ENCODE measurements at places on chromosomes 3 and 15.

GRCh38 chr3:39937874-39938273, 128.5 kb downstream of the MYRIP start:
- DNase-seq = no peak

- no peak for DNase-seq
Measured at GRCh38 chr3:99868311-99868646, 50.6 kb downstream of the CMSS1 start.

GRCh38 chr3:143145906-143146305, 26.3 kb downstream of the CHST2 start:
- no peak for DNase-seq

- no peak for DNase-seq
Measured at GRCh38 chr15:71662306-71662705, 148.0 kb upstream of the NR2E3 start.

- no peak for DNase-seq
Measured at GRCh38 chr3:152257563-152258035, 11.1 kb upstream of the MBNL1 start.

- DNase-seq = no peak
Measured at GRCh38 chr3:74465715-74466410, 148.6 kb downstream of the CNTN3 start.

DNA sequence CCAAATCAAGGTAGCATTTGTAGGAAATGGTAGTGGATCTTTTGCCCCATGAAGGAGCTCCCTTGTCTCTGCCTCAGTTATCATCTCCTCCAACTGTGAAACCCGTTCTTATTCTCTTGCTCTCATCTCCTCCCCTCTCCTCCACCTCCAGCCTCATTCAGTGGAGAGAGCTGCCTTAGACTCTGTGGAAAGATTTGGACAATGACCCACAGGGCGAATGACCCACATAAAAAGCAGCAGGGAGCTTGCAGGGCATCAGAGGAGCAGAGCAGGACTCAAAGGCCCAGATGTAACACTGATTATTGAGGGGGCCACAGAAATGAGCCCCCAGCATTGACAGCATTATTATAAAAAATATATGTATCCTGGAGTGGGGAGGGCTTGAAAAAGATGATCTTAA, 641.1 kb upstream of the CFAP20DC start:
- no peak for DNase-seq

DNA sequence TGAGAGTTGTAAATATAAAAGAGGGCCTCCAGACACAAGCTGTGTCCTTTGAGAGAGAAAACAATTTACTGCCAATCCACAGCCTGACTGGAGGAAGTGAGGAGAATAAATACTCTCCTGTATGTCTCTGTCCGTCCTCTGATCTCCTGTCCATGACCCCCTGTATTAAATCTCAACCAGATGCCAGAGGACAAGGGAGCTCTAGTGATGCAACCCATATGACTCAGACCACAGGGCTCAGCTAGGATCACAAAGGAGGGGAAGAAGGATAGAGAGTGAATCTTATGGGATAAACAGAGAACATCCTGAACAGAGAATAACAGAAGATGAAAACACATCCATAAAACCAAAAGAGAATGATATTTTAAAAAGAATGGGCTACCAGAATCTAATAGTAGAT, 482.6 kb downstream of the PLOD2 start:
- DNase-seq = no peak

DNA sequence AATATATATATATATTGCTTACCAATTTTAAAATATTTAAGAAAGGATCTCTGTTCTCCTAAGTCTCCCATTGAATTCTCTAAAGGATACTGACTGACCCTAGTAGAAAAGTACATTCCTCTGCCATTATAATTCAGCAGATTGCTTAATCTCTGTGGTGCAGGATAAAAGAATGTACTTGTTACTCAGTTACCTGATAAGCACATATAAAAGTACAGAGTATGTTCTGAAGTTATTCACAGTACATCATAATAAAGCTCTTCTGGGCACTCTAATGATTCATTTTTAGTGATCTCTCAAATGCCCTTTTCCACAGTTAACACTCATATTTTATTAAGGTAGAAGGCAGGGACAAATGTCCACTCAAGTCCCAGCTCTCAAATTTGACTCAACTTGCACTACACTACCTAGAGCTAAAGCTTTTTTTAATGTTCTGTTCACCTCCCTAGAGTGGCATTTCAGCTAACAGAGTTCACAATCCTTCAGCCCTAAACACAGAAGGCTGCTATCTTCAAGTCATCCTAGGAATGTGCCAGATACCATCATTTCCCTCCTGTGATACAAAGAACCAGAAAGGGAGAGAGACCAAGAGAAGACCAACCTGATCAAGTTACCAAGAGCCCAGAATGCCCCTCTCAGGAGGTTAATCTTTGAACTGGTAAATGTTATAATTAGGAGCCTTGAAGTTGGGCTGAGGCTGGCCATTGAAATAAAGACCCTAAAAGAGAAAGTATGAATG, 53.3 kb downstream of the MEIS2 start:
- DNase-seq = no peak

DNA sequence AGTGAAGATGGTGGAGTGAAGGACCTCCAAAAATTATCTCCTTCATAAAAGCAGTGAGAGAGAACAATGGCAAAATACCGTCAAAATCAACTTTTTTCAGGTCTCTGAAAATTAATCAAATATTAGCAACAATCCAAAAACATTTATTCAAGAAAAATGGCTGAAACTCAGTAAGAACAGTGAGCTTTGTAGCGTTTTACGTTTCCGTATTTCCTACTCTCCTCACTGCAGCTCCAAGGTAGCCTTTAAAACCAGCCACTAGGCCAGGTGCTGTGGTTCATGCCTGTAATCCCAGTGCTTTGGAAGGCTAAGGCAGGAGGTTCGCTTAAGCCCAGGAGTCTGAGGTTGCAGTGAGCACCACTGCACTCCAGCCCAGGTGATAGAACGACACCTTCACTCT, 38.5 kb downstream of the ATP10A start:
- DNase-seq = no peak

DNA sequence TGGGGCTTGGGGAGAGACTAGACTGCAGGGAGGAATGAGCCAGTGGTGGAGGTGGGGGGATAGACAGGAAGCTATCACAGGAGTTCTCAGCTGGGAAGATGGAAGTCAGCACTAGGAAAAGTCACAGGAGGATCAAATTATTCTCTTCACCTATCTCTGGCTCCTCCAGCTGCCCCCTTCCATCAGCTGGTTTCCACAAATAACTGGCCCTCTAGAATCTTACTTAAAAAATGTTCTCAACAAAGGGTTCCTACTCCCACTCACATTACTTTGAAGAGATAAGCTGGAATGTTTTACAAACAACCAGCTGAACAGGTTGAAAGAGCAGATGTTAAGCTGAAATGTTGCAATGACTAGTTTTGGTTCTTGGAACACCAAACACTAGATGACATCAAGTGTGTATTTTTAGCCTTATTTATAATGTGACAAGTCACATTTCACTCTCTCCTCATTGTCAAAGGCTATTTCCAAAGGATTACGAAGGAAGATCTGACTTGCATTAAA, 102.7 kb upstream of the AADACL2 start:
- no peak for DNase-seq

- no peak for DNase-seq
Measured at GRCh38 chr3:97830638-97831037, 8.8 kb downstream of the CRYBG3 start.

DNA sequence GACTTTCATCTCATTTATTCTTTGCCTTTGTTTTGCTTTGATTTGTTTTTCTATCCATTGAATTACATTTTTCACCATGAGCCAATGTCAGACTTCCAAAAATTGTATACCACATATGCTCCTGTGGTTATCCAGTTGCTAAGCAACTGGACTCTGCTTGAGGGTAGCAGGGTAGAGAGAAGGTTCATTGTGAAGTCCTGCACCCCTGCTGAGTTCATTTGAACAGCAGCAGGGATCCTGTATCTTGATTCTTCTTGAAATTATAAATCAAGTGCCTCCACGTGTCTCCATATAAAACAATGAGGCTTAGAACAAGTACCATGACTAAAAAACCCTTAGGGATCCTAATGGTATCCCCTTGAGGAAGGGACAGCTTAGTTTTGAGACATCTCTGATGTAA, 449.3 kb downstream of the ROBO2 start:
- DNase-seq = no peak

GRCh38 chr3:94996743-94997142, 933.9 kb downstream of the NSUN3 start:
- DNase-seq = no peak

- DNase-seq = no peak
Measured at GRCh38 chr3:182165234-182165633, 453.5 kb downstream of the SOX2 start.

DNA sequence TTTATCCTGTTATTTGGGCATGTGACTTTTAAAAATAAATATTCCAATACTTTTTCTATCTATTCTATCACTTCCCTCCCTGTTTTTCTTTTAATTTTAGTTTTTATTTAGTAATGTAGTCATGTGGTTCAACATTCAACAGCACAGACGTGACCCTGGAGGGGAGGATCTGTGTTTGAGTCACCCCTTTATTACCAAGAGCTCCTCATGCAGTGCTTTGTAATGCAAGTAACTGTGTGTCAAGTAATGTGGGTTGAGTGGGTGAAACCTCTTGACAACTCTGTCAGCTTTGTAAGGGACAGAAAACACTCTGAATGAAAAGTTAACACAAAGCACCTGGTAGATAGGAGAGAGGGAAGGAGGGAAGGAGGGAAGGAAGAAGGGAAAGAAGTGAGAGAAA, 89.7 kb upstream of the FGF12 start:
- no peak for DNase-seq

DNA sequence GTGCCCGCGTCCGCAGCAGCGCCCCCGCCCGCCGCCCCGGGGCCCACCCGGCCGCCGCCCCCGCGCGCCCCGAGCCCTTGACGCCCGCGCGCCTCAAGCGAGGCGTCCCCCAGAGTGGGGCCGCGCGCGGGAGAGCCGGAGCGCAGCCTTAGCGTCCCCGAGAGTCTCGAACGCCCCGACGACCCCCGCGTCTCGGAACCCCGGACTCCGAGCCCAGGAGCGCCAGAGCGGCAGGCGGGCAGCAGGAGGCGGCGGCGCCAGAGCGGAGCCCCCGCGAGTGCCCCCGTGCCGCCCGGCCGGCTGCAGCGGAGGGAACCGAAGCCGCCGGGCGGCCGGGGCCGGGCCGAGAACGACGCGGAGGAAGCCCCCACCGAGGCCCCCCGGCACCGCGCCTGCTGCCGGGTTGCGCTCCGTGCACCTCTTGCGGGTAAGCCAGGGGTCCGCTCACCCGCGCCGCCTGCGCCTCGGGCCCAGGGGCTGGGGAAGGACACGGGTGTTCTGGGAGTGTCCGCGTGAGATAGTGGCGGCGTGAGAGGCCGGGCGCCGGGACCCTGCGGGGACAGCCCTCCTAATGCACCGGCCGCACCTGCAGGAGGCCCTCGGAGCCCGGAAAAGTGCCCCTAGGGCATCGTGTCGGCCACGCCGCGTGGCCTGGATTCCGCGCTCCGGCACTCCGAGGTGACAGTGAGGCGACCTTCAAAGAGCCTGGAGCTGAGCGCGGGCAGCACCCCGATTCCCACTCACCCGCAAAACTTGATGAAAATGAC, 52.0 kb upstream of the ULK4 start:
- DNase-seq = no peak

GRCh38 chr3:44476181-44476611, 1.3 kb downstream of the ZNF445 start:
- DNase-seq = no peak

DNA sequence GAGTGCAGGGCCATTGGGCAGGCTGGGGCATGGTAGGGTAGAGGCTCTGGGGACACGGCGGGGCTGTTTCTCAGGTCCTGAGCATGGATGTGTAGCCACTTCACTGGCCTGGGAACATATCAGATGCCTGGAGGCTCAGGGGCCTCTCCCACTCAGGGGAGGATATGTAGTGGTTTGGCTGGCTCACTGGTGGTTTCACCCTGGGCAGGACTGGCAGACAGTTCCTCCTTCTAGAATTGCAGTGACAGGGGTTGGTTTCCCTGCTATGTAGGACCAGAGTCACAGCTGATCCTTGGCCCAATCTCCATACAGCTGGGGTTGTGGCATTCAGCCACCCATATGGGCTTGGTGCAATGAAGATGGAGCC, 4.8 kb upstream of the ARHGAP31 start:
- DNase-seq = no peak

- no peak for DNase-seq
Measured at GRCh38 chr3:79367066-79367465, 400.7 kb downstream of the ROBO1 start.

GRCh38 chr15:70060214-70060992, 37.3 kb downstream of the TLE3 start:
- DNase-seq = no peak

- no peak for DNase-seq
Measured at GRCh38 chr3:50464569-50464968, 38.9 kb downstream of the CACNA2D2 start.

DNA sequence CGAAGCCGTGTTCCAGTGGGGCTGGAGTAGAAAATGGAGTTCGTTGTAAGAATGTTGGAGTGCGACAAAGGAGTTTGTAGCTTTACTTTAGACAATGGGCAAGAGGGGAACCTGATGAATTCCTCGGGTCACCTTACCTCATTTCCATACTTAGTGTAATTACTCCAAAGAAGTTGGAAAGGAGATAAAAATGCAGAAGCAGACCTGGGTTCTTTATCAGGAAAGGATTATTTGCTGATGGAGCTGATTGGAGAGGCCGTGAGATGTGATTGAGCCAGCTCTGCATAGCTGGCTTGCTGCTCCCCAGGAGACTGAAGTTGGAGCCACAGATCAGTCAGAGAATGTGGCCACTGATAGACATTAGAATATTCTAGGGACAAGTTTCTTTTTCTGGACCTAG, 33.4 kb upstream of the TBL1XR1 start:
- no peak for DNase-seq

GRCh38 chr3:5144316-5144994, 22.4 kb downstream of the ARL8B start:
- DNase-seq = no peak

- no peak for DNase-seq
Measured at GRCh38 chr3:64223791-64224745, 1.2 kb downstream of the PRICKLE2 start.

- DNase-seq = no peak
Measured at GRCh38 chr3:124780356-124780755, 50.1 kb downstream of the UMPS start.

All from stimulated activated CD8-positive, alpha-beta memory T cell treated with anti-CD3 and anti-CD28 coated beads, Interleukin-2, amount 100 ng/mL, for 1 hour (primary cell).